ENCODE measurements at places on chromosomes 6 and 20.

DNA sequence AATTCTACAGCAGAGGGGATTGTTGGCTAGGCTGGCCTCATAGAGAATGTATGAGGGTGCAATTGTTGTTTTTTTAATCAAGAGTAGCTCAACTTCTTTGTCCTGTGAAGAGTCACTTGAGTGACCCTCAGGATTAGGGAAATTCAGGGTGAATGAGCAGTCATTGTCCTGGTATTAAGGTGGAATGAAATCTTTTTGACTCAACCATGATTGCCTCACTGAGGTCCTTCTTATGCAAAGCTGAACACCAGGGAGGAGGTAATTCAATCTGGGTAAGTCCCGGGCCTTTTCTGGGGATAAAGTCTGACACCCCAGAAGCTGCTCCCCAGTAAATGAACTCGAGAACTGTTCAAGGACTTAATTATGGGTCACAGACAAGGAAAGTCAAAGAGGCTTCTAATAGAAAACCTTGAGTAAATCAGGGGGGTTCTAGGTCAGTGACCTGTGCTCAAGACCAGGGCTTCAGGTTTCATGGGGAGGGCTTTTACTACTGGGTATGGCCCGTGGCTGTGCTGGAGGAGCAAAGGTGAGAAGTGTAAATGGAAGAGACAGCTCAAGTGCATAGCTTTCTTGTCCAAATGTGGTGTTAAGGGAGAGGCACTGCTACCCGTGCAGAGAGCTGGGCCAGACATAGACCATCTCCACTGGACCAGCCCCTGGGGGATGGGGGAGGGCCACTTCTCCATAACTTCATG lies 25.3 kb upstream of the ZBTB24 start:
- DNase-seq = no peak

- DNase-seq = peak; percentile 24
Measured at GRCh38 chr6:105317607-105318533, 85.0 kb downstream of the PREP start.

DNA sequence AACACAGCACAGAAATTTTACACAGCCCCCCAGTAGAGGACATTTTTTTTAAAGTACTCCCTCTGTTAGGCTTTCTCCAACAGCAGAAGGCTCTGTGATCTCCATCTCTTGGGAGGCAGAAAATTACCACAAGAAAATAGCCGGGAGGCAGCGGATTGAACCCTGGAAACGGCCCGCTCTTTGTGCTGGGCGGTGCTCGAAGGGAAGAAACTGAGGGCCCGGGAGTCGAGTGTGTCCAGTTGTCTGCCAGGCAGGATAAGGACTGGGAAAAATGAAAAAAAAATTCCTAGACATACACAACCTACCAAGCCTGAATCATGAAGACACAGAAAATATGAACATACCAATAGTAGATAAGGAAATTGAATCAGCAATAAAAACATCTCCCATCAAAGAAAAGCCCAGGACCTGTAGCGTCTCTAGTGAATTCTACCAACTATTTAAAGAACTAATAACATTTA lies 31.5 kb downstream of the POM121L2 start:
- no peak for DNase-seq

GRCh38 chr6:21598674-21599023 lies 5.1 kb downstream of the SOX4 start:
- DNase-seq = no peak

- no peak for DNase-seq
Measured at GRCh38 chr6:13461805-13462204, 25.6 kb downstream of the GFOD1 start.

DNA sequence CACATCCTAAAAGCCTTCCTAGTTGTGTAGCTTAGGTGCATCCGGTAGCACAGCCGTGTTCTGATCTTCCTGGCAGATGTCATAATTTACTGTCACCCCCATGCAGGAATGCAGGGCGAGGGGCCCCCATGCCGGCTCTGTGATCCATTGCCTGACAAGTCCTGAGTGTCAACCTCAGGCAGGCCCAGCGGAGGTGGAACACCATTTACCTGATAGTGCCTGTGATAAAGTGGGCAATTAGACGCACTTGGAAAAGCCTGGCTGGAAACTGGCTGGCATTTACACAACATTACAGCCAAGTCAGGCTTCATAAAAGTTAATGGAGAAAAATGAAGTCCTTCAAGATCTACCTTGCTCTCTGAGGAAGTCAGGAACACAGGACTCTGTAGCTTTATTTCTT lies 521.4 kb upstream of the JAG1 start:
- no peak for DNase-seq

GRCh38 chr20:62738025-62738881 lies 29.6 kb downstream of the NTSR1 start:
- DNase-seq = no peak

GRCh38 chr6:43376551-43376981 lies 7.1 kb upstream of the ZNF318 start:
- no peak for DNase-seq

DNA sequence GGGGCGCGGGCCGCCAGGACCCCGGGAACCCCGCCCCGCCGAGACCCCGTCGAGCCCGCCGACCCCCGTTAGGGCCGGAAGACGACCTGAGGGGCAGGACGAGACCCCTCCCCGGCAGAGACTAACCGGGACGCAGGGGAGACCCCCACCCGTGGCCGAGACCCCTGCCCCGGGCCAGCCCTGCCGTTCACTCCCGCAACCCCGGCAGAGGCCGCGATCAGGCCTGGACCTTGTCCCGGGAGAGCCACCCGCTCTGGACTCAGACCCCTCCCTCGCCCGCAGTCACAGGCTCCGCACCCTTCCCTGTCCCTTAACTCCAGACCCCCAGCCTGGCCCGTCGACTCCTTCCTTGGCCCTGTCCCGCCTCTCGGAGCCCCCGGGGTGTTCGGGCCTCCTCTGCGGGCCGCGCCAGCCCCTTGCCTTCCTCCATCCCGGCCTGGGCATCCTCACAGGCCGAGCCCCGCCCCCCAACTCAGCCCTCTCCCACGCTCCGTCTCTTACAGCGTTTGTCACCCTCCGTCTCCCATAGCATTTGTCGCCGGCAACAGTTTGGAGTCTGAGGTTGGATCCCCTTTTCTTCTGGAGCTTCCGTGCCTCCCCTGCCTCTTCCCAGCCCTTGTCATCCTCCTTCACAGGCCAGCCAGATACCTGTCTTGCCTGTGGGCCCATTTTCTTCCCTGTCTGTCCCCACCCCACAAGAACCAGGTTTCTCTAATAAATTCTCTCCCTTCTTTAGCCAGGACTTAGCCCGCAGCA lies 569 bp downstream of the TCEA2 start:
- no peak for DNase-seq

GRCh38 chr6:158207422-158207788 lies 39.3 kb downstream of the GTF2H5 start:
- no peak for DNase-seq

DNA sequence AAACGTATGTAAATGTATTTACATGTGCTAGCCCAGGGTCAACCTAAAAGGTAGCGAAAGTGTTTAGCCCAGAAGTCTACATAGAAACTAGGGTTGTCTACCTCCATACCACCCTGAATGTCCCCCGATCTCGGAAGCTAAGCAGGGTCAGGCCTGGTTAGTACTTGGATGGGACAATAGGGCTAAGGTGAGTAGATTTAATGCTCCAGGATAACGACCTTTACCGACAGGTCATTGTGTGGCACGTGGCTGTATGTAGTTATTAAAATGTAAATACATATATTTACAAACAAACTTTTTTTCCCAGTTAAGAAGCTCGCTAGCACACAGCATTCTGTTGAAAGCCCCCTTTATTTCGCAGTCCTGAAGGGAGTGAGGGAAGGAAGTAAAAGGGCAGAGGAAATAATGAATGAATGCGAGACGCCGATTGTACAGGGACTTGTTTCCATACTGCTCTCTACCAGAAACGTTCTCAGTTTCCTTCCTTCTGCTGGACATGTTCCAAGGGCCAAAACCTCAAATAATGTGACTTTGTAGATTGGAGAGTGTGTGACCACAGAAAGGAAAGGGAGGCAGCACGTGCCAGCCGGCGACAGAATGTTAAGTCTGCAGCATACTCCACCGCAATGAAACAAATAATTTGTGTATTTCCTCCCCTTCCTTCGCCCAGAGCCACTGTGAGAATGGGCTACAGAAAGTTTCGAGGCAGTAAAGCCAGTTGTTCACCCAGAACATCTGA lies 612 bp downstream of the ADAT2 start:
- DNase-seq = peak; percentile 47

DNA sequence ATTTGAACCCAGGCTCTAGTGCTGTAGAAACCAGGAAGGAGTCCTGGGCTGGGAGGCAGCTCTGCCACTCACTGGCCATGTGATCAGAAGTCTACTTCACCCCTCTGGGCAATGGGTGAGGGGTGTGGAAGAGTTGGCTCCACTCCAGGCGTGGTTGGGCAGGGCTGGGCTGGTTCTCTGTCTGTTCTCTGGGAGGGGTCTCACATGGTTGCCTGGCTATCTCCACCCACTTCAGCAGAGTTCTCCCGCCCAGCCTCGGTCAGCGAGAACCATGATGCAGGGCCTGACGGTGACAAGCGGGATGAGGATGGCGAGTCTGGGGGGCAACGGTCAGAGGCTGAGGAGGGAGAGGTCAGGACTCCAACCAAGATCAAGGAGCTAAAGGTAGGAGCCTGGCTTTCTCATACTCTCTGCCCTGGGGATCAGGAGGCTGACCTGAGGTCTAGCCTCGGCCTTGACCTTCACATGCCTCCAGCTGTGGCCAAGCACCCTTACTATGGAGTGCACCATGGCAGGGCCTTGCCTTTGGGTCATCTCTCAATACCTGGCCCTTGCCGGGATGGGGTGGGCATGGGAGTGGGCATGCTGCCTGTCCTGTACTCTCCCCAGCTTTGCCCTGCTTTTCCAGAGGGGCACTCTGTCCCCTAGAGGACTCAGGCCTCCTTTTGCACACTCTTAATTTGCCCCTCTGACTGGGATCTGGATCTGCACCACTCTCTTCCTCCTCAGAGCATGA lies 39.6 kb downstream of the EPB41L1 start:
- DNase-seq = no peak

DNA sequence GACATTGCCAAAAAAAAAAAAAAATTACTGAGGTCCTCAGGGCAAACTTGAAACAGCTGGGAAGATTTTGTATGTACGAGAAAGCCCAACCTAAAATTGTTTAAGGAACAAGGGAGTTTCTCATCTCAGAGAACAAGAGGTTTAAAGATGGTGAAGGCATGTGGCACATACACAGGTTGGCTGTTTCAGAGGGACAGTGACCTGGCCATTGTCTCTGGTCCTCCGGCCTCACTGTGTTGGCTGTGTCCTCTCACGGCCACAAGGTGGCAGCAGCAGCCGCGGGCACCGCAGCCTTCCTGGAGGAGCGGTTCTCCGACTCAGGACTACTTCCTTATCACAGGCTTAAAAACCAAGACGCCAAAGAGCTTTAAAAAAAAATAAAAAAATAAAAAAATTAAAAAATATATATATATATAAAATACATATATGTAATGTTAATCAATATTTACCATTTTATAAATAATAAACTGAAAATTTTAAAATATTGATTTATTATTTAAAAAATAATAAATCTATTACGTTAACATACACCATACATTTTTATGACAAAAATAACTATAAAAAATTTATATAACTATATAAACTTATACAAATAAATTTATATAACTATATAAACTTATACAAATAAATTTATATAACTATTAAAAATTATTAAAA lies 52.8 kb downstream of the GTF2H5 start:
- DNase-seq = peak; percentile 59

DNA sequence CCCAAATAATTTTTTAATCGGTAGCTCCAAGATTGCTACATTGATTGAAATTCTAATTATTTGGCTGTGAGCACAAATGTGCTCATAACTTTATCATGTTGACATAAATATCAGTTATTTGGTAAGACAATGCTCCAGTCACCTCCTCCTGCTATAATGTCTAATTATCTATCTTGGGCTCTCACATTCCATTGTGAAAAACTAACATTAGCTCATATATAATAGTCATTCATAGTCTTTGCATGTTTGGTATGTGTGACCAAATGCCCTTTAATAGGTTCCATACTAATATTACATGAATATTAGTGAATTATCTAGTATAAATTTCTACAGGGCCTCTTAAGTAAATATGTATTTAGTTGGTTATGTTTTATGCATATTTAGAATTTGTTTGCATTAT lies 185.6 kb upstream of the MCHR2 start:
- no peak for DNase-seq

DNA sequence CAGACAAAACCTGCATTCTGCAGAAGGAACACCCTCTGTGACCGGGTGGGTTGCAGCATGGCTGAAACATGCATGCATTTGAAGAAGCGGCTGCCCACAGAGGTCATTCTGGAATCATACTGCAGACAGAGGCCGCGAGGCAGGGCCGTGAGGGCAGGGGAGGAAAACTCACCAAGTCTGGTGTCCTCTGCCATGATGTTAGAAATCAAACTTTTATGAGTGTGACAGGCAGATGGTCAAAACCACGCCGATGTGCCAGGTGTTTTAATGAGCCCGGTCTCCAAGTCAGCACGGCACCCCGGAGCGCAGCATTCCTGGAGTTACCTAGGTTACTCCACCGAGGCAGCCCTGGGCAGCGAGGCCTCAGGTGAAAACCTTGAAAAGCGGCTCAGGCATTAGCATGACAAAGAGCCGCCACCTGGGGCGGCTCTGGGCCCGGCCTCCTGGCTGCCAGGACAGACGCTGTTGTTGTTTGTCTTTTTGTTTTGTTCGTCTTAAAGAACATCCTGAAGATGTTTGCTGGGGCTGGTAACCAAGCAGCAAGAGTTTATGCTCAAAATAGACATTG lies 255.6 kb downstream of the ERMARD start:
- no peak for DNase-seq

GRCh38 chr6:6997263-6998193 lies 110.2 kb upstream of the RREB1 start:
- no peak for DNase-seq

GRCh38 chr20:774660-775057 lies 6.4 kb upstream of the SLC52A3 start:
- no peak for DNase-seq

DNA sequence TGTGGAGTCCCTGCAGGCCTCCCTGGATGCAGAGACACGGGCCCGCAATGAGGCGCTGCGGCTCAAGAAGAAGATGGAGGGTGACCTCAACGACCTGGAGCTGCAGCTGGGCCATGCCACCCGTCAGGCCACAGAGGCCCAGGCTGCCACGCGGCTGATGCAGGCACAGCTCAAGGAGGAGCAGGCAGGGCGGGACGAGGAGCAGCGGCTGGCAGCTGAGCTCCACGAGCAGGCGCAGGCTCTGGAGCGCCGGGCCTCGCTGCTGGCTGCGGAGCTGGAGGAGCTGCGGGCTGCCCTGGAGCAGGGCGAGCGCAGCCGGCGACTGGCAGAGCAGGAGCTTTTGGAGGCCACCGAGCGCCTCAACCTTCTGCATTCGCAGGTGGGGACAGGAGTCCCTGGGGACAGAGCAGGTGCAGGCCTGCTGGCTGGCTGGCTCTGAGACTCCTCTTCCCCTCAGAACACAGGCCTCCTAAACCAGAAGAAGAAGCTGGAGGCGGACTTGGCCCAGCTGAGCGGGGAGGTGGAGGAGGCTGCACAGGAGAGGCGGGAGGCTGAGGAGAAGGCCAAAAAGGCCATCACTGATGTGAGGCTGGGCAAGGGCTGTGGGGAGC lies 44.7 kb downstream of the MYH7B start:
- DNase-seq = no peak

DNA sequence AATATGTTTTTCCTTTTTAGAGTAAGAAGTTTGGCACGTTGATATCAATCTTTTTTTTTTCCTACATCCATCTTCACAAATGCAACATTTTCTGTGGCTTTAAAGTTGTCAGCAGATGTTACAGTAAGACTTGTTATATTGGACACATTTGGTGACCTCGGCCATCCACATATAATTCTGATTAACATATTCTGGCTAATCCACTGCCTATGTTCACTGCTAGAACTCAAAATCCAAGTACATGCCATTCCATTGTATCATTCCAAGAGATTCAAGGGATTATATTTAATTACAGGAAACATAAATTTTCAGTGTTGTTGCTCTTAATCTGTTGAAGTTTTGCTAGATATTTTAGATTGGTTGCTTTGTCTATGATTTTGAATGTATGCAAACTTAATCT lies 367.6 kb downstream of the TENT5A start:
- no peak for DNase-seq

Measured in NCI-H1092 treated with DMSO at 0.1 percent for 48 hours (cell line).